ENCODE measurements at places on chromosomes 12 and 14.

- DNase-seq: peak; percentile 75
Observed at GRCh38 chr12:48618541-48618940, 48.7 kb upstream of the LALBA start.

DNA sequence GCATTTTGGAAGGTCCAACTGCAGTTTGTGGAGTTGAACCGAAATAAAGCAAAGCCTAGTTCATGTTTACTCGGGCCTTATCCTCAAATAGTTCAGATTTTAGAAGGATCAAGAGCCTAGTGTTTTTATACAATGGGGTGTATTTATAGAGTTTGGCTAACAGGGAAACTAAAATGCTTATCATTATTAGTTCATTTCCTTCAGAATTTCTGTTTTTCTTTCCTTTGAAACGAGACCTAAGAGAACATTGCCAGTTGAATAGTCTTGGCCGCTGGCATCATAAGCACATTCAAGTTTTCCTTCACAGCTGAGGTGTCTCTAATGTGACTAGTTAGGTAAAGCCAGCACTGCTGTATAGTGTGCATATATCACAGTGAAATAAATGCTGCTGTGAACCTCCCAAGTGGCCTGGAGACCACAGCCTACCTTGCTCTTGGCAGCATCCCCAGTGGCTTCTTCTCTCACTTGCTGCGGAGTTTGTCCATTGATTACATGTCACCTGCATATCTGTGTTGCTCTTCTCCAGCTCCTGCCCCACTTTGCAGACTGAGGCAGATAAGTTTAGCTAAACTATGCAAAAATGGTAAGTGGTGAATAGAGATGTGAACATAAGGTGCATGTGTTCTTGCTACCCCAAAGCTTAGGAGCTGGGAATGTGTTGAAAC is 88.8 kb downstream of the ANO6 start:
- DNase-seq: no peak

GRCh38 chr14:50344116-50344775 is 32.1 kb downstream of the DMAC2L start:
- DNase-seq: no peak

GRCh38 chr14:58918066-58918738 is 270.3 kb upstream of the DAAM1 start:
- peak; percentile 71 for DNase-seq

GRCh38 chr14:76918256-76918781 is 92.1 kb downstream of the LRRC74A start:
- peak; percentile 90 for DNase-seq

All from muscle of back (tissue), 13 donors.